ENCODE measurements at places on chromosomes 3 and 15.

- no peak for DNase-seq
Observed at GRCh38 chr3:16504242-16504641, 9.3 kb downstream of the RFTN1 start.

DNA sequence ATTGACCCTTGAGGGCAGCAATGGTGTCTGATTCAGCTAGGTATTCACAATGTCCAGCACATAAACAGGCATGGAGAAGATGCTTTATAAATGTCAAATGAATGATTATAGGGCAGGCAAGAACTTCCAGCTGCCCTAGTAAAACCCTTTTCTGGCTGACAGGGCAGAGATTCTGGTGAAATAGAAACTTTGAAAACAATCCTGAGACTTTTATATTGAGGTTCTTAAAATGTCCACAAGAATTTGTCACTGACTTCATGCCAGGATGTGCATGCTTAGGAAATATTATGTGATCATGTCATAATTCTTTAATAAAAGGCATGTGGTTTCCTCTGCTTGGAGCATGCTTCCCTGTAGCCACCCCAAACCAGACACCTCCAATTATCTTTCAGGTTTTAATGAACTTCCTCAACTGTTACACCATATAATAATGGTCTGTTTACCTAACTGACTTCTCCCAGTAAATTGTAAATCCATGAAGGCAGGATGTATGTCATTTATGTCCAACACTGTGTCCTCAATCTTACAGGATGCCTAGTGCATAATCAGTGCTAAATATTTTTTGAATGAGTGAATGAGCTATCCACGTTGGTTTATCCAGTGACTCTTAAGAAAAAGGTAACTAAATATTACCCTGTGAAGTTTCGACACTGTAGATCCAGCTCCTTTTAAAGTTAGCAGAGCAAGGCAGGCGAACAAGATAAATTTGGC is 43.4 kb upstream of the CLRN1 start:
- DNase-seq: no peak

- no peak for DNase-seq
Observed at GRCh38 chr3:48830715-48831114, 17.0 kb downstream of the PRKAR2A start.

DNA sequence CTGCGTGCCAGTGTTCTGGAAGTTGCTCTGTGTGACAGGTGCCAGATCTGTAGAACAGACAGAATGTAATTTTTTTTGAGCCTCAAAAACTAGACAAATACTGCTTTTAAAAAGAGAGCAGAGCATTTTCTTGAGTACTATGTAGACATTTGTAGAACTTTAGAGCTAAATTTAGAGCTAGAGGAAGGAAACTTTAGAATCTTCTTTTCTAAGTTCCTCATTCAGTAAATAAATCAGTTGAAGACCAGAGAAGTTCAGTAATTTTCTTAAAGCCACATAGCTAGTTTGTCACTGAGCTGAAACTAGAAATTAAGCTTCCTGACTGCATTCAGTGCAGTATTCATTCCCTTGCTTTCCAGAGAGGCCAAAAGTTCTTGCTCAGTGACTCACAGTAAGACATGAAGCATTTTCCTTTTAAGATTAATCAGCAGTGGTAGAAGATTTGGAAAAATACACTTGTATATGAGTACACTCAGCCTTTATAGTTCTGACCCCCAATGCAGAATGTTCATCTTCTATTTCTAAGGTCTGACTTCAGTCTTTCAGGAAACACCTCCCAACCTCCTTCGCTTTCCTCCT is 83.6 kb upstream of the TSEN2 start:
- DNase-seq: no peak

DNA sequence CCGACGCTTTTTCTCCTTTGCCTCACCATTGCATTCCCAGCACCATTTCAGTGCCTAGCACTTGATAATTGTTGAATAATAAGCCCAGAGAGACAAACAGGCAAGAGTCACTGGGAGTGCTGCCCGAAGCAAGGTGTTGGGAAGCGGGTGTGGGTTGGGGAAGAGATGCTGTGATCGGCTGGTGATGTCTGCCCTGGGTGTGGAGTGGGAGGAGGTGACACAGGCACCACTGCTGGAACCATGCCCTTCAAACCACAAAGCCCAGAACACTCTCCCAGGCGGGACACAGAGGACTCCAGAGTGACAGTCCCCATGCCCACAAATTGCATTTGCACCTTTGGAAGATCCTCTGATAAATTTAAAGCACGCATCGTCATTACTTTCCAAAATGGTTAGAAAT is 148.2 kb downstream of the CHSY1 start:
- no peak for DNase-seq

- DNase-seq: no peak
Observed at GRCh38 chr3:191873736-191874135, 412.8 kb downstream of the PYDC2 start.
